ENCODE measurements at places on chromosomes 7 and 10.
A peak's percentile ranks its signal among the peaks of the same experiment; 100 is the strongest.

DNA sequence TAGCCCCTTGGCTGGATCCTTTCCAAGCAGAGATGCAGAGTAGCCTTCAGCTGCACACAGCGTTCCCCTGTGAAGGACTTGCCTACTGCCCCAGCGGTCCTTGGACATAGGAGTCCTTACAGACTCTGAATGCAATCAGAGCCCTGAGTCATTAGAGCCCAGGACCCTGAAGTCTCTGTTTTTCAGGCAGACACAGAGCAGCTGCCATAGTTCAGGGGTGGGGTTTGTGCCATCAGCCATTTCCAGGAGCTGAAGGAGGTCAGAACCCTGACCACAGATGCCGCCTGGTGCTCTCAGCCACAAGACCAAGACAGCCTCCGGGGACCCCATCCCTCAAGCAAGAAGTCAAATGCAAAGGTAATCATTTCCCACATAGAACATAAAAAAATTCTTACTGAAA is 32.8 kb upstream of the WDFY4 start:
- no peak for DNase-seq

- no peak for DNase-seq
Observed at GRCh38 chr10:6958711-6959110, 378.6 kb upstream of the PRKCQ start.

DNA sequence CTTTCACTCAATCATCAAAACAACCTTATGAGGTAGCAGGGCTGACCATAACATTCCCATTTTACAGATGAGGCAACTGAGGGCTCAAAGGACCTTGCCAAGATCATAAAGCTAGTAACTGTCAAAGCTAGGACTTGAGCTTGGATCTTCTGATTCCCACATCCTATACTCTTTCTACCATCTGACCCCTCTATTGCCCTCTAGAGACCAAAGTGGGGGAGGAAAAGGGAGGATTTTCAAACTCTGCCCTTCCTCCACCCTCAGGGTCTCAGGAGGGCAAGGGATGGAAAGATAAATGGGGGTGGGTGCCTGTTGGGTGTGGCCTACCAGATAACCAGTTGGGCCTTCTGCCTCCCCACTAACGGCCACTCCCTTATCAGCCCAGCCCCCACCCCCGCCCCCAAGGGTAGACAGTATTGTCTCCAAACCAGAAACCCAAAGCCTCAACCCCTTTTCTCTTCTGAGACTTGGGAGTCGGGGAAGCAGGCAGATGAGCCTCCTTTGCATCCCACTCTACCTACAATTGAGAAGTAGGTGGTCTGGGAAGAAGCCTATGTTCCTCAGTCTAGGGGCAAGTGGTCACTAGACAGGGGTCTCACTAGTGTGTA is 7.9 kb downstream of the LDB1 start:
- DNase-seq: no peak

GRCh38 chr10:85927952-85928665 is 438.5 kb downstream of the GRID1 start:
- DNase-seq: no peak

- no peak for DNase-seq
Observed at GRCh38 chr7:28064437-28064836, 116.2 kb downstream of the JAZF1 start.

GRCh38 chr7:47543056-47543455 is 38.9 kb downstream of the TNS3 start:
- DNase-seq: no peak

GRCh38 chr7:141708351-141708750 is at the start of gene WEE2:
TSS of gene WEE2 (plus strand) at chr7:141708353. CDS start at chr7:141708759, 406 bp downstream.
- no peak for DNase-seq

DNA sequence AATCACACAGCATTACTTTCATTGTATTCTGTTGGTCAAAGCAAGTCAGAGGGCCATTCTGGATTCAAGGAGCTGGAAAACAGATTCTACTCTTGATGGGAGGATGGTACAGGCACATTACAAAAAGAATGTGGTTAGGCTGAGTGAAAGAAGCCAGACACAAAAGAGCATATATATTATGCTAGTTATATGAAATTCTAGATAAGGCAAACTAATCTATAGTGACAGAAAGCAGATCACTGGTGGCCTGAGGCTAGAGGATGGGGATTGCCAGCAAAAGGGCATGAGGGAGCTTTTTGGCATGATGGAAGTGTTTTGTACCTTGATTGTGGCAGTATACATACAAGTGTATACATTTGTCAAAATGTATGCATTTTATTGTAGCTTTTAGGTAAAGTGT is 96.8 kb downstream of the SPAG6 start:
- DNase-seq: no peak

DNA sequence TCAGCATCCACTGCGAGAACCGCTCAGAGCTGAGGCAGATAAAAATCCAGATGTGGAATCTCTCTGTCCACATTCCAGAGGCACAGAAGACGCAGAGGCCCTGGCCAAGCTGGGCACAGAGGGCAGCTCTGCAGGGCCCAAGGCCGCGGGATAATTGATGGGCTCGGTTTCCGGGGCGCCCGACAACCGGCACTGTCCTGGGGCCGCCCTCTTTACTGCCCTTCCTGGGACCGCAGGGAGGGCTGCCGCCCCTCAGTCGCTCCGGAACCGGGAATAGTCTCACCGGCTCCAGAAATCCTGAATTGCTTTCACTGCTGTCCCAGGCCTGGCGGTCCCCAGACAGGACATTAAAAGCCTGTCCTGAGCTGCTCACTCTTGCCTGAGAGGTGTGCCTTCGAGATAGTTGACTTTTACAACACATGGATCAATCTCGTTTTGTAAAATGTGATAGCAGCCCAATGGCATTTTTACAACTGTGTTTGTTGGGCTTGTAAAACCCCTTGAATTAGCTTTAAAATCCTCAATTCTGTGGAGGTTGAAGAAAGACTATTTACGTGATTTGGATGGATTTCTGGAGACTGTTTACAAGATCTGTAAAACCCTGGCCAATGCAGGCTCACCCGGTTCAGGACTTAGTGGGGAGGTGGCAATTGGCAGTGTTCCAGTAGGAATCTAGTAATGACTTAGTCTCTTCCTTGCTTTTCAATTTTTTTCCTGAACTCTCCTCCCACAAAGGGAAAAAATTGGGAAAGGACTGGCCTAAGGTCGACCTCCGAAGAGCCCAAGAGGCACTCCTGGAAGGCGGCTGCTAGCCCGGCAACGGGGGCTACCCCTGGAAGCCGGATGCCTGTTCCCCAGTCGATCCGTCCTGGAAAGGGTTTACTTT is 1.4 kb upstream of the HOXA6 start:
- DNase-seq: no peak

DNA sequence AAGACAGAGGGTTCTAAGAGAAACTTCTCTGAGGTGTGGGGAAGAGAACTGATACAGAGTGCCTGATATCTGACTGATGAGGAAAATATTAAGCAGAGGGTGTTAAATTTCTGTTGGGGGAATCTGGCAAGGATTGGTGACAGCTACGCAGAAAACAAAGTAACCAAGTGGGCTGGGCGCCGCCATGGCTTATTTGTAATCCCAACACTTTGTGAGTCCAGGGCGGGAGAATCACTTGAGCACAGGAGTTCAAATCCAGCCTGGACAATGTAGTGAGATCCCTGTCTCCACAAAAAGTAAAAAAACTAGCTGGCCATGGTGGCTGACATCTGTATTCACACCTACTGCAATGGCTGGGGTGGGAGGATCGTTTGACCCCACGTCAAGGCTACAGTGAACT is 2.1 kb upstream of the C7orf25 start:
- DNase-seq: no peak

GRCh38 chr7:117066668-117067067 is 113.4 kb downstream of the ST7 start:
- DNase-seq: no peak

- DNase-seq: no peak
Observed at GRCh38 chr10:115884331-115884730, 388.7 kb downstream of the GFRA1 start.

DNA sequence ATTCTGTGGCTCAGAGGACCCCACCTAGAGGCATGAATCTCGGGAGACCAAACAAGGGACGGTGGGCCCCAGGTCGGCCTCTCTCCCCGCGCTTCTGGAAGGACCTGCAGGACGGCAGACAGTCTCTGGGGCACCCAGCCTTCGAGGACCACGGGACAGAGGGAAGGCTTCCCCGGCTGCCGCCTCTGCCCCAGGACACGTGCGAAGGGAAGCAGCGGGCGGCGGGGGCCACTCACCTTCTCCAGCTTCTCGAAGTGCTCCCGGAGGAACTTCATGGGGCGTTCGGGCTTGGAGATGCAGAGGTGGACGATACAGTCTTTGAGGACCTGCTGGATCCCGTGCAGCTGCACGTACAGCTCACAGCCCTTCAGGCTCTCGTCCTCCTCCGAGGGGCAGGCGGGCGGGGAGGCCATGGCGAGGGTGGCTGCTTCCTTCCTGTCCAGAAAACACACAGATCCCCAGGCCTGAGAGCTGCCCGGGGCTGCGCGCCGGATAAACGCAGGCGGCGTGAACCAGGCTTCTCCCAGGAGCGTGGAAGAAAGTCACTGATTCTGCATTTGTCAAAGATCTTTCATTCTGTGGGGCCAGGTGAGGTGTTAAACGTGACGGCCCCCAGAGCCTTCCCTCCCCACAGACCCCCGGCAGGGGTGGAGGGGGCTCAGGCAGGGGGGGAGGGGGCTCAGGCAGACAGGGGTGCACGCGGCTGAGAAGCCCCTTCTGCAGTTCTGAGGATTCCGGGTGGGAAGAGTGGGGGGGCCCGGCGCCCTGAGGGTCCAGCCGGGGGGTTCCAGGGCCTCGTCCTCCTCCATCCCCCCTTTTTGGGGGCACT is 15.2 kb upstream of the DNAAF5 start:
- DNase-seq: no peak

GRCh38 chr7:66682350-66683093 is 53.8 kb downstream of the KCTD7 start:
- DNase-seq: no peak

GRCh38 chr7:118245267-118246040 is 20.9 kb downstream of the ANKRD7 start:
- DNase-seq: no peak

DNA sequence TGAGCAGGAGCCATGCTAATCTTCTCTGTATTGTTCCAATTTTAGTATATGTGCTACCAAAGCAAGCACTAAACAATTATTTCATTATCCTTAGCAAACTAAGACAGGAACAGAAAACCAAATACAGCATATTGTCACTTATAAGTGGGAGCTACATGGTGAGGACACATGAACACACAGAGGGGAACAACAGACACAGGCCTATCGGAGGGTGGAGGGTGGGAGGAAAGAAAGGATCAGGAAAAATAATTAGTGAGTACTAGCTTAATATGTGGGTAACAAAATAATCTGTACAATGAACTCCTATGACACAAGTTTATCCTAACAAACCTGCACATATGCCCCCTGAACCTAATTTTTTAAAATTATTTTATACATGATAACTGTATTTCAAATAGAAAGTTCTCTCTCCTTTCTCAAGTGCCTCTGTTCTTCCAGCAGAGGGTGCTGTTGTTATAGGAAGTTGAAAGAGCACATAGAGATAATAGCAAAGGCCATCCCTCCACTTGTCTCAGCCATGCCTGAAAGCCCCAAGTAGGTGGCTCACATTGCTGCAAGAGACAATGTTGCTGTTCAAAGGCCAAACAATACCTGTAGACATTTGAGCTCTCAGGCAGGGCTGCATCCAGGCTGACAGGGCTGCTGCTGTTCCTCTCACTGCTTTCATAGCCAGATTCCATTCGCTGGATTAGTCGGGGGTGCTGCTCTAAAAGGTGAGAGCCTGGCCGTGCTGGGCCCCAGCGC is 33.4 kb upstream of the PPP3CB start:
- peak; percentile 39 for DNase-seq

GRCh38 chr10:90888387-90888786 is 16.6 kb downstream of the RPP30 start:
- DNase-seq: no peak

- no peak for DNase-seq
Observed at GRCh38 chr10:100788002-100788903, 42.9 kb downstream of the PAX2 start.

DNA sequence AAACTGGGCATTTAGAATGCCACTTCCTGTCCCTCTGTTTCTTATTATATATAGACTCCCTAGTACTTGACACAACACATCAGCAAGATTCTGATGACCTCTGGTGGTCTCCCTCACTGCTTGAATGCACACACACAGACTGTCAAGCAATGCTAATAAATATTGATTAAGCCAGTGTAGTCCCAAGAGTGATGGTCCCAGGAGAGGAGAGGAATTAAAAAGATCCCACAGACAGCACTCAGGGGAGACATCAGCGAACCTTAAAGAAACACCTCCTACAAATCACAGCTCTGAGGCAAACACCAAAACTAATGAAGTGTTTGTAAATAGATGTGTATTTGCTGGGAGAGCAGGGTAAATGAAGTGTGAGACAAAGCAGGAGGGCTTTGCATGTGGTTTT is 1291.2 kb downstream of the XPNPEP1 start:
- DNase-seq: no peak

GRCh38 chr10:90352288-90352687 is 505.6 kb downstream of the HTR7 start:
- no peak for DNase-seq

DNA sequence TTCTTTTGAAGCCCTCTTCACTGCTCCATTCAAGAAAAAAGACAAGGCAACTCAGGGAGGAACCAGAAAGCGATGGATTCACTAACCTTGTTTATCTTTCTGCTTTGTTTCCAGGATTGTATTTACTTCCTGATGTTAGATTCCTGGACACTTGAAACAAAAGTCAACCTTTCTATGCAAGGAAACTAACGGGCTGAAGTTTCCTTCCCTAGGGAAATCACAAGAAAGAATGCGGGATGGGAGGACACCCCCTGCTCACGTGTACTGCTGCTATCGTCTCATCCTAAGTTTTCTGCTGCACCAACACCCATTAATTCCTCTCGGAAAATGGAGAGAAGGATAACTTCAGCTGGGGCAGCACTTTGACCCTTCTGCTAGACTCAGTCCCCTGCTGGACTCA is 50.3 kb downstream of the ELMO1 start:
- no peak for DNase-seq

DNA sequence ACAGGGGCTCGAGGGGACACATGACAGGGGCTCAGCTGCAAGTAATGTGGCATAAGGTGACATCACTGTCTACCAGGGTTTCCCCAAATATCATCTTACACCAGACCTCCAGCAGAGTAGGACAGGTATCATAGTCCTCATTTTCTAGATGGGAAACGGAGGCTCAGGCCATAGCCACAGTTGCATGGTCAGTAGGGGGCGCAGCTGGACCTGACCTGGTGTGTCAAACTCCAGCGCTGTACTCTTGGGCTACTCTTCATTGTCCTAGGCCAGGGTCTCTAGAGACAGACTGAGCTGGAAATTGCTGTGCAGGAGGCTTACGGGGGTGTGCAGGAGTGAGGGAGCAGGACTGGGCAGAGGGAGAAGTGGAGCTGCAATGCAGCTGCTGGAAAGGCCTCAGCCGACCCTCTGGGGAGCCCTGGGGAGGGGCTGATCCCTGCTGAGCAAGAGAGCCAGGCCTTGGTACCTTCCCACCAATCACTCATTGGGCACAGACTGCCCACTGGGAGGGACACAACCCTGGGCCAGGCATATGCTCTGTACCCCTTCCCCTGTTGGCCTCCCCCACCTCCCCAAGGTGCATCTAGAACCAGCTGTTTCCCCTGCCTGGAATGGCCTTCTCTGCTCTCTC is 89.9 kb downstream of the CDH23 start:
- DNase-seq: no peak

GRCh38 chr10:44805466-44806210 is 105.5 kb upstream of the TMEM72 start:
- no peak for DNase-seq
